Psoas muscle (tissue), 8 donors: ENCODE measurements at places on chromosomes 12 and 14. TPM values are rescaled to one million over a fixed set of nuclear protein-coding genes. Genes with fewer than 3 reads are reported as not detected.

DNA sequence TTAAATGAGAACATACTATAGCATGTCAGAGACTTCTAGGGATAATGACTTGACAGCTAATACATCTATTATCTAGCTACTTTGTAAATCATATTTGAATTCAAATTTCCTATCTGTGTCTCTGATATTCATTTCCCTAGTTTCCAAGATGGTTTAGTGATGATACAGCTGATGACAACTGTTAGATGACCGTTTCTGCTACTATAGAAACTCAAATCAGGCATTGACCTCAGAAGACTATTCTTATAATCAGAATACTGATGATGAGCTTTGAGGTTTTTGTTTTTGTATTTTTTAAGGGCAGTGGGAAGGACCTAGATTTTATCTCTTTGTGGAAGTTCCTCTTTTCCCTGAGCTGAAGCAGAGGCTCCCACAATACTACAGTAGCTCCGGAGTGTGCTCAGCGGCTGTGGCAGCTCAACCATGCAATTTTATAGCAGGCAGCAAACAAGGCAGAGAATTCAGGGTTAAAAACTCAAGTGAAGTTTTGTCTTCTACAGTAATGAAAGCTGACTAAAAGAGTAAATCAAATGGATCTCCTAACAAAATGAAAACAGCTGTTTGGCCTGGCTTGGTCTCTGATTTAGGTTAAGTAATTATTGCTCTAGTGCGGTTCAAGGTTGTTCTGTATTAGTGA, 145.1 kb downstream of the SLC25A21 start:
- DNase-seq: no peak

- DNase-seq: no peak
Observed at GRCh38 chr12:113096675-113097461, 38.7 kb downstream of the RASAL1 start.

LUM gene
- total RNA-seq: 19.7 TPM

FNTB gene
- 19.4 TPM for total RNA-seq

KRT75 gene
- not detected for total RNA-seq

DNA sequence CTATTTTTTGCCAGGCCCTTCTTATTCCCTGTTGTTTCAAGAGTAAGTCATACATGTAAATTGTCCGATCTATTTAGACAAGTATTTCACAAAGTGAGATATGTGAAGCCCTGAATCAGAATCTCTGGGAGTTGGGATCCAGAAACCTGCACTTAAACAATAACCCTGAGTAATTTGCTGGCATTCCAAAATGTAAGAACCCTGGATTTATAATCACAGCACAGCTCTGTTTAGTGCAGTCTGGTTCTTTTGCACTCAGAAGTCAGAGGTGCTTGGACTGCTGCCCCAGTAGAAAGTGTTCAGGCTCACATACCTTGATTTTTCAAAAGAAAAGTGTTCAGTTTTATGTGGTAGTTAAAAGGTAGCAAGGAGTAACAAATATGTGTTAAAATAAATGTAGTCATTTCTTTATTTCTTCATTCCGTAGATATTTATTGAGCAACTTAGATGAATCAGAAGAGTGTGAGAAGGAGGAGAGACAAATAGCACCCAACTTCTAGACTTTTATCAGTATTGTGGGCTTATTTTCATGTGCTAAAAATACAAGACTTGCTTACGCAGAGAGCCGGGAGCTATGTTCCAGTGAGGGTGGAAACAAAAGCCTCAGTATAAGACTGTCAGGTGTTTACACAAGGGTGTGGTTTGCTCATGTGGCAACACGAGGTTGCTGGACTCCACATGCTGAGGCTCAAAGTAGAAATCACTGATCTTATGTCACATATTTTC, 70.1 kb downstream of the SYNE2 start:
- no peak for DNase-seq

GRCh38 chr12:57694459-57695019, 607 bp downstream of the OS9 start:
- DNase-seq: no peak

GRCh38 chr14:90545966-90546751, 149.3 kb downstream of the CALM1 start:
- DNase-seq: peak; percentile 44

- DNase-seq: no peak
Observed at GRCh38 chr12:77204083-77204482, 138.7 kb upstream of the E2F7 start.

DNA sequence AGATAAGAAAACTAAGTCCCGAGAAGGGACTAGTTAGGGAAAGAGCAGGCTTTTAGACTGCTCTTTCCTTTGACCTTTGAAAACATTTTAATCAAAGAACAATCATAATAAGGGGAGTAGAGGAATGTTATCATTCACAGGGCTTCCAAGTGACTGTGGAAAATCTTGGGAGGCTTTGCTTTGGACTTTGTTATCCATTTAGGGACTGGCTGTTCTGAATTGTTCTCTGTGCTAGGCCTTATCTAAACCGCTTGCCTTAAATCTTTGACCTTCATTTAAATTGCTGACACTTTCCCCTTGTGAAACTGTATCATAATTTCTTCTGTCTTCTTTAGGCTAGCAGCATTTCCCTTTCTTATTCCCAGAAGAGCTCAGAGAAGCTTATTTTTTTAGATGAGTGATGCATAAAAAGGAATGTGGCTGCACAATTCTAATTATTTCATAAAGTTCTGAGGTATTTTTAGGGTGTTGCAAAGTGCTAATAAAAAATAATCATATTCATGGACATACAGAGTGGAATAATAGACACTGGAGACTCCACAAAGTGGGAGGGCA, 9.5 kb upstream of the CALM1 start:
- no peak for DNase-seq

DNA sequence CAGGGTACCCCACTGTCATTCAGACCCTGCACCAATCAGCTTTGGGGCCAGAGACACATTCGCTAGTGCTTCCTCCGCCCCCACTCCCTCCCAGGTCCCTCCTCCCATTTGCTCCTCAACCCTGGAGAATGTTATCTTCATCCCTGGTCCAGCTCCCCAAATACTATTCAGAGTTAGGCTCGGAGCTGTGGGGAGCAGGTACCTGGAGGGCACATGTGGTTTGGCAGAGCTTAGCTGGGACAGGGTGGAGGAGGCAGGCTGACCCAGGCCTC, 19.5 kb downstream of the VSX2 start:
- DNase-seq: no peak

DNA sequence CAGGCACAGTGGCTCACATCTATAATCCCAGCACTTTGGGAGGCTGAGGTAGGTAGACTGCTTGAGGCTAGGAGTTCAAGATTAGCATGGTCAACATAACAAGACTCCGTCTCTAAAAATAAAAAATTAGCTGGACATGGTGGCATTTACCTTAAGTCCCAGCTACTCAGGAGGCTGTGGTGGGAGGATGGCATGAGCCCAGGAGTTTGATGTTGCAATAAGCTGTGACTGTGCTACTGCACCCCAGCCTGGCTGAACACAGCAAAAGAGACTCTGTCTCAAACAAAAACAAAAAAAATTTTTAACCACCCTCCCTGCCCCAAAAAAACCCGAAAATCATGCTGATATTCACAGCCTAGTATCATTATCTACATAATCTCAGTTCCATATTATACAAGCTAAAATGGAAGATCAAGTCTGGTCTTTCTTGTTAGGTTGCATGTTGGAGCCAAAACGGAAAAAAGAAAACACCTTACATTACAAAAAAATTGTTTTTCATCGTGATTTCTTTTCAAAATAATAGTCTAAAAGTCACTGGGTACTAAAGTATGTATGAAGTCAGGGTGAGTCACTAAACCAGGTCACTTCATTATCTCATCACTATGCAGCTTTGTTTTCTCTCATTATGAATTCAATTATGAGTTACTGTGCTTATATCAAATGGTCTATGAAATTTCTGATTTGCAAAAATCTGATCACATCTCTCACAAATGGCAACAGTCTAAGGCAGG, 13.8 kb downstream of the GXYLT1 start:
- peak; percentile 65 for DNase-seq

DNA sequence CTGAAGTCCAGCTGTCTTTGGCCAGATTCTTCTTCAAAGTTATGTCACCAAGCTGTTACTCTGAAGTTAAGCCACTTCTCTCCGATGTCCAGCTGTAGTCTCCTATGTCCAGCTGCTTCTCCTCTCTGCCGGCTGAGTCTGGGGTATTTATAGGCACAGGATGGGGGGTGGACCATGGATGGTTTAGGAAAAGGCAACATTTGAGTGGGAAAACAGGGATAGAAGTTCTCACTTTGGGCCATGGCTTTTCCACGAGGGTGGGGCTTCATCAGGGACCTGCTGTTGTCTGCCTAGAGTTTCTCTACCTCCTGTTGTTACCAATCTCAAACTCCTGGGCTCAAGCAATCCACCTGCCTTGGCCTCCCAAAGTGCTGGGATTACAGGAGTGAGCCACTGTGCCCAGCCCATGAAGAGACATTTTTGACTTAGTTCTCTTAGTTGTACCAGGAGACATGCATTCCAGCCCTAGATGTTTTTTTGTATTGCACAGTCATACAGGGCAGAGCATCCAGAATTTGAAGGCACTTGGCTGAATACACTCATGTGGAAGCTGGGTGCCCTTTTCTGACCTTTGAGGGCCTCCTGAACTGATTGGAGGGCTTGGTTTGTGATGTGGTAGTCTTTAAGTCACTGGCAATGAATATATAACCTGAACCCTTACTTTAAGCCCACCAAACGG, 79.8 kb upstream of the HECTD1 start:
- no peak for DNase-seq

KLRF1 gene
- not detected for total RNA-seq

C12orf54 gene
- total RNA-seq: not detected

SOAT2 gene
- not detected for total RNA-seq

DNA sequence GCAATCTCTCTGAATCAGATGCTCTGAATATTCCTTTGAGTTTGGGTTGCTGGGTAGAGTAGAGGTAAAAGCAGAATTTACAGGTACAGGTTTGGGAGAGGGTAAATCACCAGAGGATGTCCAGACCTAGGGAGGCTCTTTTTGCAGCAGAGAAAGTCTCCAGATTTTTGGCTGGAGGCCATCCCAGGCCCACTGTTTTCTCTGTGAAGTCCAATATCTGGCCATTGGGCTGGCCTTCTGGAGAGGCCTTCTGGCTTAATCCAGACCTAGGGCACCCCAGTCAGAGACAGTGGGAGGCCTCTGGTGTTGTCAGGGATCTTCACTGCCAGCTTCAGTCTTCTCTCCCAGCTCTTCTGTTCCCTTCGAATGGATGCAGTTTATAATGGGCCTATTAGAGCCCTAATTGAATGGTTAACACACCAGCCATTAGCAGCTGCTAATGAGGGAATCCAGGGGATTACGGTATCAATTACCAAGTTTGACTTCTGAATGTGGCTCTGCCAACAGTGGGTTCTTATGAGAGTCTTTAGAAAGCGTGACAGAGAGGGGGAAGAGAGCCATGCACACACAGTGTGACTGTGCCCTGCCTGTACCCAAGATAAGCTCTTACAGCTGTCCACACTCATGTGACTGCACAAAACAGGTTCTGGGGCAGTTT, 183.1 kb downstream of the EMP1 start:
- DNase-seq: no peak

- no peak for DNase-seq
Observed at GRCh38 chr12:54991161-54991990, 6.8 kb upstream of the TESPA1 start.

ADAMTS20 gene
- not detected for total RNA-seq
